ENCODE measurements at places on chromosomes 3 and 15.

- no peak for DNase-seq
Measured at GRCh38 chr3:159796744-159797143, 191.9 kb upstream of the IL12A start.

- no peak for DNase-seq
Measured at GRCh38 chr3:183508821-183509220, 46.7 kb downstream of the KLHL6 start.

DNA sequence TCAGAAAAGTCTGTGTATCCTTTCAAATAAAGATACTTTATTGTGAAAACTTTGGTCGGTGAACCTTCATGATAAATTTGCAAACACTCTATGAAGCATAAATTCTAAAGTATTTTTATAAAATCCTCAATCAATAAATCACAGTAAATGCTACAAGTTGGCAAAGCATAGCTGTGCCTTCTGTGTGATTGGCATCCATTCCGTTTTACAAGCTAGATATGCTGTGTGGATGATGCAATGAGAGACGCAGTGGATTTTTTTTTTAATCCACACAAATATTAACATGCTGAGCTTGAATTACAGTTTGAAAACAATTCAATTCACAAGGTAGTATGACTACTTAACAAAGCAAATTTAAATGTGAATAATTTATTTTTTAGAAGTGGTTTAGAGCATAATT is 937.2 kb downstream of the ZPLD1 start:
- DNase-seq: no peak

DNA sequence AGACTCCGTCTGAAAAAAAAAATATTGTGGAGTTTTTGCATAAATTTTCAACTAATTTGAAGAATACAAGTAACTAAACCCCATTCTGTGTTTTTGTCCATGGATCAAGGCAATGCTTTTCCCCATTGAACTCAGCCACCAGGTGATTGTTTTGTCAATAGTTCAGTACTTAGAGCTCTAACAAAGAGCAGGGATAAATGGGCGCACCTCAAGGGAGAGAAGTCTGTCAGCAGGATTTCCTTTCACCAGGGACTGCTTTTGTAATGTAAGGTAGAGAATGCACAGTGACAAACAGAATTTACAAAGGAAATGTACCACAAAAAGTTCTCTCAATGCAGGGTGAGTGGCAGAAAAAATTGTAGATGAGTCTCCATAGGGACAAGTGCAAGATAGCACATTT is 10.8 kb upstream of the ATP13A5 start:
- no peak for DNase-seq

GRCh38 chr15:101060576-101061551 is 141.7 kb downstream of the LRRK1 start:
- DNase-seq: no peak

GRCh38 chr3:11328196-11328945 is 56.2 kb downstream of the ATG7 start:
- no peak for DNase-seq

DNA sequence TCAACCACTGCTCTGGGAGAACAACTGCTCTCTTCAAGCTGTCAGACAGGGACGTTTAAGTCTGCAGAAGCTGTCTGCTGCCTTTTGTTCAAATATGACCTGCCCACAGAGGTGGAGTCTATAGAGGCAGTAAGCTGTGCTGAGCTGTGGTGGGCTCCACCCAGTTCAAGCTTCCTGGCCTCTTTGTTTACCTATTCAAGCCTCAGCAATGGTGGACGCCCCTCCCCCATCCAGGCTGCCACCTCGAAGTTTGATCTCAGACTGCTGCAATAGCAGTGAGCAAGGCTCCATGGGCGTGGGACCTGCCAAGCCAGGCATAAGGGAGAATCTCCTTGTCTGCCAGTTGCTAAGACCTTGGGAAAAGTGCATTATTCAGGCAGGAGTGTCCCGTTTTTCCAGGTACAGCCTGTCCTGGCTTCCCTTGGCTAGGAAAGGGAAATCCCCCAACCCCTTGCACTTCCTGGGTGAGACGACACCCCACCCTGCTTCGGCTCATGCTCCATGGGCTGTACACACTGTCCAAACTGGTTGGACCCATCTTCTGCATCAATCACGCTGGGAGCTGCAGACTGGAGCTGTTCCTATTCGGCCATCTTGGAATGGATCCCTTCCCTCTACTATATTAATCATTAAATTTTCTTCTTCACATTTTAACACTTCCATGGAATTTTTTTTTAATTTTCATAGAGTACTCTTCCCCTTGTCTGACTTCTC is 167.0 kb upstream of the UBE2E2 start:
- no peak for DNase-seq

- no peak for DNase-seq
Measured at GRCh38 chr3:24145981-24146822, 201.1 kb downstream of the NR1D2 start.

DNA sequence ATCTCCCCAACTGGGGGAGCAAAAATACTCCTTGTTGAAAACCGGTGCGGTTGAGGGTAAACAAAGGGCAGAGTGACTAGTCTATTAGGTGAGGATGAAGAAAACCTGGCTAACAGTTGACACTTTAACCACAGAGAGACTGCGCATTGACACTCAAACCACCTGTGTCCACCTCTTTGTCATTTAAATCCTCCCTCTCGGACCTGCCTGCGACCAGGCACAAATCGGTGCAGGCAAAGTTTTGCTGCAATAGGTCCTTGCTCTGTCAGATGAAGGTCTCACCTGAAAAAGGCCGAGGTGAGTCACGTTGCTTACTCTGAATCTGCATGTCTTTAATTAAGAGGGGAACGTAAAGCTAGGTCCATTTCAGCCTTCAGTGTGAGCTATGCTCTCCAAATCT is 494.1 kb upstream of the DPPA4 start:
- DNase-seq: no peak

DNA sequence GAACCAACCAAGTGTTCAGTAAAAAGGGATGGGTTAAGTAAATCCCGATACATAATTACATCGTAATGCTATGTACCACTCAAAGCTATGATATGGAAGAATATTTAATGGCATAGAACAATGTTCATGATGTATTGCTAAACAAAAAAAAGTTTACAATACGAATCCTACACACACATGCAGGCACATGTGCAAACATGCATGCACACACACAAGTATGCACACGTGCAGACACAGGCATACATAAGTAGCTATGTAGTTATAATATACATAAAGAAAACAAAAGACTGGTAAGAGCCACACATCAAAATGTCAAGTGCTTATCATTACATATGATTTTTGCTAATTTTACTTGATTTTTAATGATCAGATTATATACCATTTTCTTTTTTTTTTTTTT is 74.2 kb downstream of the ARRDC4 start:
- no peak for DNase-seq

GRCh38 chr3:134496471-134497071 is 10.7 kb downstream of the CEP63 start:
- no peak for DNase-seq

- no peak for DNase-seq
Measured at GRCh38 chr3:69288161-69288895, 97.6 kb downstream of the FRMD4B start.

- no peak for DNase-seq
Measured at GRCh38 chr3:77038468-77038929, 1.4 kb upstream of the ROBO2 start.

Data from T follicular helper cell (primary cell).